ENCODE measurements at places on chromosomes 3 and 15. TPM values are rescaled to one million over a fixed set of nuclear protein-coding genes. Genes with fewer than 3 reads are reported as not detected.
A peak's percentile ranks its signal among the peaks of the same experiment; 100 is the strongest.

The PLAAT1 gene
- total RNA-seq, result not detected

The PLCH1 gene
- total RNA-seq, result 4.1 TPM

The ZDHHC23 gene
- total RNA-seq, result 7.1 TPM

The GUCA1C gene
- total RNA-seq, result not detected

The MAGEL2 gene
- not detected for total RNA-seq

The FETUB gene
- total RNA-seq, result not detected

GRCh38 chr3:52429779-52430415 is 15.0 kb downstream of the SEMA3G start:
- H3K27me3 ChIP-seq, result no peaks in the 10 kb centered on the region
- no peak overlapping the region for H3K27ac ChIP-seq
- no peak for DNase-seq
- no peaks in the 10 kb centered on the region for H3K4me1 ChIP-seq

DNA sequence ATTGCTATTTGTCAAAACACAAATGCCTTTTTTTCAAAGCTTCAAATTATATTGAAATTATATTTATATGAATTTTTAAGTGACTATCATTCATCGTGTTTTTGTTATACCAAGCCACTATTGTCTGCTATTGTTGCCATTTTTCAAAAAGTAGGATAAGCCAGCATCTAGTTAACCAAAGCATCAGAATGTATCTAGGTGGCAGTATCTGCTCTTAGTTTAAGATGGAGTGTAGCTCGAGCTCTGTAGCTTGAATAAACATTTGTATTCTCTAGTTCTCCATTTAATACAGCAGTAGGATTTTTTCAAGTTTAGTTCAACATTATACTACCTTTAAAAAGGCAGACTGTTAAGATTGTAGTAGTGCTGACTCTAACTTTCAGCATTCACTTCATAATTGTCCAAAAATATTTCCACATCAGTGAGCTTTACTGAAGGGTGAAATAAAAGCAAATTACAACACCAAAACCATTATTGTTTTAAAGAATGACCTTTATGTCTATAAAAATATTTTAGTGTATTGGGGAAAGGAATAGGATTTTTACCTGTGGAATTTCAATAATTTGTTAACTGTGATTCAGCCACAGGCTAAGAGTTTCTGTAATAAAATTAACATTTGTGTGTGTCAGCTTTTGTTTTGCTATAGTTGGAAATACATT is 19.6 kb upstream of the C15orf61 start:
- H3K4me3 ChIP-seq, result no peak overlapping the region
- no peak overlapping the region for H3K27ac ChIP-seq
- DNase-seq, result peak; percentile 46

DNA sequence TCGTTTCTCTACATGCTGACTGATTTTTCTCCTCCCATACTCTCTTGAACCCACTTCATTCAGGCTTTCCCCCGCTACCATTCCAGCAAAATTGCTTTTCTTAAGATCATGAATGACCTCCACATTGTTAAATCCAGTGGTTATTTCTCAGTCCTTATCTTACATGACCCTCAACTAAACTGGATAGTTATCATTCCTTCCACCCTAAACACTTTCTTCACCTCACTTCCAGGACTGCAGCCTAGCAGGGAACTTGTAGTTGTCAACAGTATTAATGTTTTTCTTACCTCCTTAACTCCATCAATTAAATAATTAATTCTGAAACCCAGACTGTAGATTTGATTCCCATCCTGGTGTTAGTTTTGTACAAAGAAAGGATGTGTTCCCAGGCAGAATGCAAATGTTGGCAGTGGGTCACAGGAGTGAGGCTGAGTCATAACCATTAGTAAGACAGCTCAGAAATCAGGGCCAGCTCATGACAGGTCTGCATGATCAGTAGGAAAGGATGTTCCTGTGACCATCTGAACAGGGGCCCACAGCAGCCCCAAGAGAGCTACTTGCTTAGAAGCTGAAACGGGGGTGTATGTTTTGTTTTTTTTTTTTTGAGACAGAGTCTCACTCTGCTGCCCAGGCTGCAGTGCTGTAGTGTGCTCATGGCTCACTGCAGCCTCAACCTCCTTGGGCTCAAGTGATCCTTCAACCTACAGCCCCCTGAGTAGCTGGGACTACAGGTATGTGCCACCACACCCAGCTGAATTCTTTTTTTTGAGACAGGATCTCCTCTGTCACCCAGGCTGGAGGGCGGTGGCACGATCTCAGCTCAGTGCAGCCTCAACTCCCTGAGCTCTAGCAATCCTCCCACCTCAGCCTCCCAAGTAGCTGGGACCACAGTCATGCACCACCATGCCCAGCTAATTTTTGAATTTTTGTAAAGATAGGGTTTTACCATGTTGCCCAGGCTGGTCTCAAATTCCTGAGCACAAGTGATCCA is 9.1 kb downstream of the BCL2L10 start:
- H3K4me3 ChIP-seq, result no peak overlapping the region
- H3K36me3 ChIP-seq, result no peaks in the 10 kb centered on the region
- H3K27me3 ChIP-seq, result no peaks in the 10 kb centered on the region
- peak; percentile 87 for DNase-seq

GRCh38 chr3:159196359-159196758 is 394.5 kb downstream of the MFSD1 start:
- no peaks in the 10 kb centered on the region for H3K36me3 ChIP-seq
- no peak overlapping the region for H3K4me3 ChIP-seq
- no peak overlapping the region for H3K27ac ChIP-seq
- no peaks in the 10 kb centered on the region for H3K27me3 ChIP-seq
- no peak for DNase-seq
- H3K4me1 ChIP-seq, result peaks cover 17% of the 10 kb centered on the region

DNA sequence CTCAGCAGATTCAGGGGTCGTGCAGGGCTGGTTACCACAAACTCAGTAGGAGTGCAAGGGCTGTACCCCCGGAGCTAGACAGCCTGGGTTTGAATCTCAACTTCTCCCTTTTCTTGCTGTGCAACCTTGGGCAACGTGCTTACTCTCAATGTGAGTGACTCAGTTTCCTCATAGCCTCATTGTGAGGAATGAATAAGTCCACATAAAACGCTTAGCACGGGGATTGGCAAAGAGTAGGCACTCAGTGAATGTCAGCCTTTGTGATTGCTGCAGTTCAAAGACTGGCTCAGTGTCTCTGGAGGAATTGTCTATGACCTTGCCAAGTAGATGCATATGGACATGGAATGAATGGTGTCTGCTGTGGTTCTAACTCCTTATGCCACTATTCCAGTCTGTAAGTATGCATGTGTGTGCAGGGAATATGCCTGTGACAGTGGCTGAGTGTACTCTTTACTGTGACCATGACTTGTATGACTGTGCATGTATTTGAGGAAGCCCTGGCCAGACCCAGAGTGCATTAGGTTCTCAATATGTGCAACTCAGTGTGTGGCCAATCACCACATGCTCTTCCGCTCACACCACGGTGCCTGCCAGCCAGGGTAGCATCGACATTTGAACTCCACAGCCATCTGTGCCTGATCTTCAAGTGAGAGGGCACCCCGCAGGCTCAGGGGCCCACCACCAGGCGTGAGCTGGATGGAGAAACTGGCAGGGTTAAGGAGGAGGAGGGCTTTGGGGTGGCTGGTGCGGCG is 900 bp upstream of the HYAL3 start:
- no peaks in the 10 kb centered on the region for H3K36me3 ChIP-seq
- peak overlapping the region; percentile 90 for H3K27ac ChIP-seq
- DNase-seq, result no peak
- peaks cover 20% of the 10 kb centered on the region for H3K4me1 ChIP-seq

DNA sequence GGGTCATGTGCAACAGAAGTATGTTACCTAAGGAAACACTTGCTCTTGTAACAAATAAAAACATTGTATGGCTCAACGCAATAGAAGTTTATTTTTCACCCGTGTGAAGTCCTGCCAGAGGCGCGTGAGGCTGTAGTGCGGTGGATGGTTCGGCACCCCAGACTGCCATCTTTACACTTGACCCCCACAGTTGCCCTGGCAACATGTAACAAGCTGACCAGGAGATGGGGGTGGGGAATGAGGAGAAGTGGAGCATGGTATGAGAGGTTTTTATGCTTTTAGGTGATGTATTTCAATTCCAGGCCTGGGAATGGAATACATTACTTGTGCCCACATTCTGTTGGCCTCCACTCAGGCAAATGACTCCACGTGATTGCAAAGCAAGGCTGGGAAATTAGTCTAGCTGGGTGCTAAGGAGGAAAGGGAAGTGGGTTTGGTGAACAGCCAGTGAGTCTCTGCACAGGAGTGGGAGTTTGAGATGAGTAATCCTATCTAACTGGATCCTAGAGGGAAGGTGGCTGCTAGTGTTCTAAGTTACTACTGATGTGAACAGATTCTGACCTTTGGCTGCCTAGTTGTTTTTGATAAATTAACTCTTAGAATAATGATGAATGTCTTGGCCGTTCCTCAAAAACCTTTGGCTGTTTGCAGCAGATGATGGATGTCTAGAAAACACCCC is 33.8 kb upstream of the GREM1 start:
- H3K4me1 ChIP-seq, result peaks cover 48% of the 10 kb centered on the region
- no peak overlapping the region for H3K4me3 ChIP-seq
- H3K27ac ChIP-seq, result peak overlapping the region; percentile 70
- peak; percentile 88 for DNase-seq
- no peaks in the 10 kb centered on the region for H3K36me3 ChIP-seq

- H3K36me3 ChIP-seq, result no peaks in the 10 kb centered on the region
- peak; percentile 92 for DNase-seq
- H3K27ac ChIP-seq, result peak overlapping the region; percentile 78
- no peaks in the 10 kb centered on the region for H3K27me3 ChIP-seq
- peaks cover 50% of the 10 kb centered on the region for H3K4me1 ChIP-seq
These were observed 14.2 kb downstream of the IQGAP1 start for GRCh38 chr15:90402223-90402622.

- no peak overlapping the region for H3K27ac ChIP-seq
- H3K4me1 ChIP-seq, result peaks cover 12% of the 10 kb centered on the region
- no peaks in the 10 kb centered on the region for H3K36me3 ChIP-seq
- DNase-seq, result no peak
- H3K4me3 ChIP-seq, result no peak overlapping the region
These were observed 34.0 kb downstream of the DGKG start for GRCh38 chr3:186327912-186328487.

- H3K27ac ChIP-seq, result no peak overlapping the region
- no peaks in the 10 kb centered on the region for H3K36me3 ChIP-seq
- no peaks in the 10 kb centered on the region for H3K4me1 ChIP-seq
These were observed 78.1 kb upstream of the EOMES start for GRCh38 chr3:27800261-27800660.

DNA sequence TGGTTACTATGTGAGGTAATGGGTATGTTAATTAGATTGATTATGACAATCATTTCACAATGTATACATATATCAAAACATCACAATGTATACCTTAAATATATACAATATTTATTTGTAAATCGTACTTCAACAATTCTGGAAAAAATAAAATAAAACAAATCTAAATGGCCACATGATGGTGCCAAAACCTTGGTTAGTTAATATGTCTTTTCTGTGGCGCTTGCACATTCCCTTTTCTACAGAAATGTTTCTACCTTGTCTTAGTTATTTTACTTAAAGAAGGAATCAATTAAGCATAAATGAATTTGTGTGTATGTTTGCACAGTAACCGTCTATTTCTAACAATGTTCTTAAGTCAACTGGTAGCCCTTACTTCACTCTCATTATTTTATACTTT is 53.4 kb downstream of the OXSM start:
- H3K27me3 ChIP-seq, result no peaks in the 10 kb centered on the region
- no peak overlapping the region for H3K4me3 ChIP-seq
- no peaks in the 10 kb centered on the region for H3K36me3 ChIP-seq
- peak; percentile 60 for DNase-seq

DNA sequence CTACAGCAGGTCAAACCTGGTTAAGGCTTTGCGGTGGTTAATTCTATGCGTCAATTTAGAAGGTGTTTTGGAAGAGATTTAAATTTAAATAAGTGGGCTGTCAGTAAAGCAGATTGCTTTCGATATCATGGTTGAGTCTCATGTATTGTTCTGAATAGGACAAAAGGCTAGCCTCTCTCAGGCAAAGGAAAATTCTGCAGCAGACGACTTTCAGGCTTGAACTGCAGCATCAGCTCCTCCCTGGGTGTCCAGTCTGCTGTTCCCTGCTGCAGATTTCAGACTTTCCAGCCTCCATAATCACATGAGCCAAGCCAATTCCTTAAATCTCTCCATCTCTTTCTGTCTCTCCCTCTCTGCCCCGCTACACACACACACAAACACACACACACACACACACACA is 143.2 kb downstream of the TUSC7 start:
- no peak overlapping the region for H3K27ac ChIP-seq
- no peaks in the 10 kb centered on the region for H3K36me3 ChIP-seq
- DNase-seq, result no peak
- H3K27me3 ChIP-seq, result no peaks in the 10 kb centered on the region
